Stimulated activated CD8-positive, alpha-beta memory T cell treated with anti-CD3 and anti-CD28 coated beads, Interleukin-7, amount 100 ng/mL, for 1 hour (primary cell): ENCODE measurements at places on chromosomes 2 and 18.

GRCh38 chr2:108623616-108624015 is 89.3 kb downstream of the LIMS1 start:
- no peak for DNase-seq

DNA sequence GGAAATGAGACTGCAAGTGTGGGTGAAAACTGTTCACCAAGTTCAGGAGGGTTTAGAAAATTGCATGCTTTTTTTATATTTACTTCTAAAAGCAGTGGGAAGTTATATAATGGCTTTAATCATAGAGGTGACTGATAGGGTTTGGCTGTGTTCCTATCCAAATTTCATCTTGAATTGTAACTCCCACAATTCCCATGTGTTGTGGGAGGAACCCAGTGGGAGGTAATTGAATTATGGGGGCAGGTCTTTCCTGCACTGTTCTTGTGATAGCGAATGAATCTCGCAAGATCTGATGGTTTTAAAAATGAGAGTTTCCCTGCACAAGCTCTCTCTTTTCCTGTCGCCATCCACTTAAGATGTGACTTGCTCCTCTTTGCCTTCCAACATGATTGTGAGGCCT is 35.7 kb upstream of the NTSR2 start:
- no peak for DNase-seq

DNA sequence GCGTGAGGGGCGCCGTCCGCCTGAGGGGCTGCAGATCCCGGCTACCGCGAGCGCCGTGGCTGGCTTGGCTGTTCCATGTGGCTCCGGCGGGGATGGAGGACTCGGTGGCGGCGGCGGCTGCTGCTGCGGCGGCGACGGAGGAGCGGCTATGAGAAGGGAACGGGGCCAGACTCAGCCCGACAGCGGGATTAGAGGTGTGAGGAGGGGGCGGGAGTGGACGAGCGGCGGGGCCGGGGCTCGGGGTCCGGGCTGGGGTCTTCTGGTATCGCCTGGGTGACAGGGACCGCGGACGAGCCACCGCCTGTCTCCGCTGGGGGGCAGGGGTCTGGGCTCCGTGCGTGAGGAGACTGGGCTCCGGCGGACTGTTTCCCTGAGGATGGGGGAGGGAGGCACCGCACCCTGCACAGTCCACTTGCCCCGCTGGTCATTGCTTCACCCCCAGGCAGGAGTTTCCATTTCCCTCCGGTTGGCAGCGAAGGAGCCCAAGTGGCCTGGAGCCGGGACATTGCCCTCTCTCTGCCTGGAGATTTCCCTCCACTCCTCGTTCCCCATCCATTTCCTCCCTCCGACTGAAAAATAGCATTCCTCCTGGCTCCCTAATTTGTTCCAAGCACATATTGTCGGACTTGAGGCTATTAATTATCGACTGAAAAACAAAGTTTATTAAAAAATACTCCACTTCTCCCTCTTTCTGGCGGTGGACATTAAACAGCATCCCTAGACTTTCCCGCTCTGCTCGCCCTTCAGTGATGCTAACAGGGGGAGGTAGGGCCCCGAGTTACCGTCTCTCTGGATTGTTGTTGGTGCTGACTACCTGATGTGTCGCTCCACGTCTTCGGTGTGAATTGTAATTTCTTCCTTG is 577 bp downstream of the EHBP1 start:
- DNase-seq: no peak

- DNase-seq: no peak
Observed at GRCh38 chr18:10270151-10270571, 184.3 kb upstream of the APCDD1 start.

DNA sequence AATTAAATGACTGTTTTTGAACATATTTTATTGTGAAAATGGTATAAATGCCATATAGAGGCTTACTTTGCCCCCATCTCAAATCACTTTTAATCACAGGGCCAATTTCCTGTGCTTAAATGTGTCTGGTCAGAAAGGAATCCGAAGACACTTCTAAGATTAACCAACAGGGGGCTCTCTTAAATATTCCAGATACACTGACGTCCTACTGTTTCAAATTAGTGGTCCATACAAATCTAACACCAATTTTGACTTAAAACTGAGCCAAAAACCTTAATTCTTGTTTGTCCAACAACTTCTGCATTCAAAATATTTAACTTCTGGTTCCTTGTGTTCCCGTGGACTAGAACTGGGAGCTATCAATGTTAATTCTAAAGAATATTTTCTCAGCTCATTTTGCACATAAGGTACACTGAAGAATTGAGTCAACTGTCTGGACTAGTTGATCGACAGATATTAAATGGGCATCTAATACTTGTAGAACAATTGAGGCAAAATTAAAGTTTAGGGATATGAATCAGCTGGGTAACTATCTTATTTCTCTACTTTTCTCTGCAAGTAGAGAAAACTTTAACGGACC is 557.5 kb downstream of the ARHGAP15 start:
- no peak for DNase-seq
